ENCODE measurements at places on chromosomes 1 and 21.
A peak's percentile ranks its signal among the peaks of the same experiment; 100 is the strongest.

DNA sequence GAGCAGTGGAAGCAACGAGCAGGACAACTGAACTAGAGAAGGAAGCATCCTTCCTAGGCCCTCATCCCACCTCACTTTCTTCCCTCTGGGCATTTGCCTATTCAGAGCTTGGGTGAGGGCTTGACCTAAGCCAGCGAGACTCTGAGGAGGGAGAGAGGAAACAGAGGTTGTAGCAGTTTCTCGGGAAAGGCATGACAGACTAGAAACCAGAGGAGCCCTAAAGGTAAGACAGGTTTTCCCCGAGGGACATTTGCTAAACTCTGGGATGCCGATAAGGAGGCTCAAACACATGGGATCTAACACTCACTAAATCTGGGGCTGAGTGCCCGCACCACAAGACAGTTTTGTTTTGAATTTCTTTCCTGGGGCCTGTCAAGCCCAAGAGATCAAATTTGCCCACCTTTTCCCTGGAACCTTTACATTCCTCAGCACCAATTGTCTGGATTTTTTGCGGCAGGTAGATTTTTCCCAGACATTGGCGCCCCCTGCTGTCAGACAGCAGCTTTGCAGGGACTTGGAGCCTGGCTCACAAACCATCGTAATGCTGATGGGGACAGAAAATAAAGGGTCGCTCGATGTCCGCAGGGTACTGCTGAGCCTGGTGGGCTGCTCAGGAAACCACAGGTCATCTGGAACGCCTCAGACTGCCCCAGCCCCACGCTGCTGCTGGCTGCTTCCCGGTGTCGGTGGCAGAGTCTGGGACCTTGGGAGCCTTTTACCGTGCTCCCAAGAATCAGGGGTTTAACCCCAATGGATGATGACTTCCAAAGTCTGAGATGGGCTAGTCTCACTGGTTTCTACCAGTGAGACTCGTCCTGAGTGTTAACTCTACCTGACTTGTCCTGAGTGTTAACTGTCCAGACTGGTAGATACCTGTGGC lies 23.4 kb upstream of the TSPAN2 start:
- no peak for DNase-seq

- DNase-seq = no peak
Observed at GRCh38 chr1:109877776-109878175, 32.9 kb upstream of the CSF1 start.

- DNase-seq = no peak
Observed at GRCh38 chr1:67957066-67957465, 93.4 kb downstream of the DIRAS3 start.

GRCh38 chr21:45888386-45889009 lies 93.1 kb upstream of the COL6A1 start:
- no peak for DNase-seq

- DNase-seq = no peak
Observed at GRCh38 chr1:232952514-232953499, 2.4 kb downstream of the NTPCR start.

DNA sequence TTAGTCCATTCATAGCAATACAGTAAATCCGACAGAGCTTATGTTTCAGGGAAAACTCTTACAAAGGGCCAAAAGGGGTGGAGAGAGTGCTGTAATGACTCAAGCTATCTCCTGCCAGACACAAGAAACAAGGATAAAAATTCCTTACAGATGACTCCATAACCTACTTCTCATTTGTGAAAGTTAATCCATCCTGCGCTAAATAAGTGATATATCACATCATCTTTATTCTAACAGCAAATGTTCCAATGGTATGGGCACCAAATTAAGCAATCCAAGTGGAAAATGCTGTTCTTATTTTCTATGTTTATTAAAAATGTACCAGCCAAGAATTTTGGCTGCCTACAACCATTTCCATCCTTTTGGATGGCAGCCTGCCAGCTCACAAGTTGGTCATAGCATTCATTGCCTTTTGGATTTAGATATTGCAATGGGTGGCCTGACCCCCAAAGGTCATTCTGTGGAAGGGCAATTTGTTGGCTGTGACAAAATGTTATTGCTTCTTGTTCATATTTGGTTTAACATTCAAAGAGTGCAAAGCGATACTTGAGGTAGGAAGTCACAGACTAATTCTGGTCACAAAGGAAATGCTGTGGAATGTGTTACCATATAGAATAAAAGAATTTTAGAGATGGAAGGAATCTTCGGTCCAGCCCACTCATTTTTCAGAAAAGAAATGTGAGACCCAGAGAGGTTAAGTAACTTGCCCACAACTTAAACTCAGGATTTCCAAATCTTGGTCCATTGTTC lies 2.8 kb upstream of the ENAH start:
- no peak for DNase-seq

GRCh38 chr1:101284622-101285218 lies 47.9 kb downstream of the S1PR1 start:
- no peak for DNase-seq

- DNase-seq = no peak
Observed at GRCh38 chr1:225537554-225538251, 109.9 kb upstream of the LBR start.

- DNase-seq = no peak
Observed at GRCh38 chr1:204147406-204148383, 4.1 kb downstream of the ETNK2 start.

DNA sequence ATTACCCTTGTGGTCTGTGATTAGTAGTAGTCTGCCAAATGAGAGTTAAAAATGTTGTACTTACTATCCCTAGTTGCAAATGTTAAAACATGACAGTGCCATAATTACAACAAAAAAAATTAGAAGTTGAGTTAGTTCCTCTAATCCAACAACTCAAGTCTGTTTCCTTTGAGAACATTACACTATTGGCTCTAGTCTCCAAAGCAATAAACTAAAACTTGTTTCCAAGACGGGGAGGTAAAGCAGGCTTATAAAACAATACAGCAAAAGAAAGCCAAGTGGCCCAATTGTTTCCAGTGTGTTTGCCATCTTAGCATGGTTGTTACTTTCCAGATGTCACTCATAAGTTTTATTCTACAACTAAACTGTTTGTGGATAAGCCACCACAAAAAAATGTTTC lies 11.6 kb downstream of the KYAT3 start:
- DNase-seq = no peak

DNA sequence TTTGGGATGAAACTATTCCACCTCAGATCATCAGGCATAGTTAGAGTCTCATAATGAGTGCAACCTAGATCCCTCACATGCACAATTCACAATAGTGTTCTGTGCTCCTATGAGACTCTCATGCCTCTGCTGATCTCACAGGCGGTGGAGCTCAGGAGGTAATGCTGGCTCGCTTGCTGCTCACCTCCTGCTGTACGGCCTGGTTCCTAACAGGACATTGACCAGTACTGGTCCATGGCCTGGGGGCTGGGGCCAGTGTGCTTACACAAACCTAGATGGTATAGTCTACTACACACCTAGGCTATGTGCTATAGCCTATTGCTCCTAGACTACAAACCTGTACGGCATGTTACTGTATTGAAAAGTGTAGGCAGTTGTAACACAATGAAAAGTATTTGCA lies 448.4 kb downstream of the RPS6KC1 start:
- DNase-seq = no peak

DNA sequence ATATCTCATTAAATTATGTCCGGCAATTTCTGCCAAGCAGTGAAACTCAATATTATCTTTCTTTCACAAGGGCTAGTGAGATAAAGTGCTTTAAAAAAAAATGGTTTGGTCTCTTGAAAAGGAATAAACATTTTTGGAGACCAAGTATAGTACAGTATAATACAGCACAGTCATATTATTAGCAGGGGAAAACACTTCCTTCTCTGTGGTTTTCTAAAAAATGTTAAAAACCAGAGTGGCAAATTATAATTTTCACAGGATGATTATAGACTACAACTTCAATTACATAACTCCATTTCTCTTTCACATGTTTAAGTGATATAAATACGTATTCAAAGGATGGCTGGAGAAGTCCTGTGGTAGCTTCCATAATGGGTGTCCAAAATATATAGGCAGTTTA lies 170.3 kb upstream of the DMRTA2 start:
- no peak for DNase-seq

GRCh38 chr1:151221616-151222015 lies 23.3 kb downstream of the PIP5K1A start:
- DNase-seq = no peak

DNA sequence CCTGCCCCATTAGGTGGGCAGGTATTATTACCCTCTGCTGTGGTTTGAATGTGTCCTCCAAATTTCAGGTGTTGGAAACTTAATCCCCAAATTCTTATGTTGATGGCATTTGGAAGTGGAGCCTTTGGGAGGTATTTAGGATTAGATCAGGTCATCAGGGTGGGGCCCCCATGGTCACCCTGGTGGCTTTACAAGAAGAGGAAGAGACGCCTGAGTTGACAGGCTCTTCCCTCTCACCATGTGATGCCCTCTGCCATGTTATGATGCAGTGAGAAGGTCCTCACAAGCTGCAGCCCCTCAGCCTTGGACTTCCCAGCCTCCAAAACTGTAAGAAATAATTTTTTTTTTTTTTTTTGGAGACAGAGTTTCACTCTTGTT lies 8.8 kb upstream of the THEMIS2 start:
- DNase-seq = no peak

DNA sequence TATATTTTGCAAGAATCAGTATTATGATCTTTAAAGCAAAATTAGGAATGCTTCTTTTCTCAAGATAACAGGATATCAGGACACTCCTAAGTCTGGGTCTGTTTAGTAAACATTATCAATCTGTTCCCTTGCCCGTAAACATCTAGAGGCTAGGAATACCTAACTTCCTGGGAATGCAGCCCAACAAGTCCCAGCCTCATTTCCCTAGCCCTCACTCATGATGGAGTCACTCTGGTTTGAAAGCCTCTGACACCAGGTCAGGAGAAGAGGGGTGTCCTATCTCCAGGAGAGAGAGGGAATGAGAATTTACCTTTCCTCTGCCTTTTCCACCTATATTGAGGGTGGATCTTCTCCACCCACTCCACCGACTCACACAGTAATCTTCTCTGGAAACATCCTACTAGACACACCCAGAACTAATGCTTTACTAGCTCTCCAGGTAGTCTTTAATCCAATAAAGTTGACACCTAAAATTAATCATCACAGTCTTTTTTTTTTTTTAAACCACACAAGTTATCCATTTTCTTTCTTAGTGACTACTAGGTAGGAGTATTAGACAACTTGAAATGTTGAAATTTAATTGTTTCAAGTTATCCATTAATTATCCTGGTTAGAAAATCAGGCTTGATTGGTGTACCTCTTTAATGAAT lies 659.3 kb downstream of the USP25 start:
- DNase-seq = no peak

DNA sequence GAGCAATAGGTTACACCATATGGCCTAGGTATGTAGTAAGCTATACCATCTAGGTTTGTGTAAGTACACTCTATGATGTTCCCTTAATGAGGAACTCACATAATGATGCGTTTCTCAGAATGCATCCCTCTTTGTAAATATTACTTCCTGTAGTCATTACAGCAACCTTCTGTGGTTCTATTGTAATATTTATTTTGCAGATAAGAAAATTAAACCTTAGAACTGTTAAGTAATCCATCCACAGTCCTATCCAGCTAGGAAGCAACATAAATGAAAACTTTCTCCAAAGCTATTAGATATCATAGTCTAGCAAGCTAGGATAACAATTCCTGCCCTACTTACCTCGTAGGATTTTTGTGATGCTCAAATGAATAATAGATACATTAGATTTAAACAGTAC lies 88.7 kb downstream of the WLS start:
- no peak for DNase-seq

- DNase-seq = no peak
Observed at GRCh38 chr1:189803364-189803763, 674.3 kb downstream of the BRINP3 start.

GRCh38 chr1:163673759-163674151 lies 352.0 kb downstream of the NUF2 start:
- DNase-seq = no peak

- DNase-seq = no peak
Observed at GRCh38 chr1:182340233-182341058, 51.1 kb downstream of the GLUL start.

GRCh38 chr1:38083541-38083940 lies 36.9 kb upstream of the POU3F1 start:
- peak; percentile 67 for DNase-seq

GRCh38 chr1:248857201-248857600 lies 1.7 kb downstream of the ZNF692 start:
- DNase-seq = no peak

- no peak for DNase-seq
Observed at GRCh38 chr1:161176468-161177111, 717 bp downstream of the B4GALT3 start.

- no peak for DNase-seq
Observed at GRCh38 chr1:1203561-1204424, 2.6 kb downstream of the TNFRSF18 start.

DNA sequence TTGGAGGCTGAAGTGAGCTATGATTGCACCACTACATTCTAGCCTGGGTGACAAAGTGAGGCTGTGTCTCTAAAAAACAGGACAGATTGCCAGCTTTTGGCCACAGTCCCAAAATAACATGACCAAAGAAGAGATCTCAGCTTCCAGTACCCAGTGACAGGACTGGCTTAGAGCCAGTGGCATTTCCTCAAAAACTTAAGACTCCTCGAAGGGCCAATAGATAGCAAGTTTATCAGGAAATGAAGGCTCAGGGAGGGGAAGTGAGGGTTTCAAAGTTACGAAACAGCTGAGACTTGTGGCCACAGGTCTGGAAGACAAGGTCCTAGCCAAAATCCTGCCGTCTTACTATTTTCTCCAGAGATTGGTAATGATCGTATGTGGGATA lies 6.3 kb upstream of the TMEM39B start:
- no peak for DNase-seq

- no peak for DNase-seq
Observed at GRCh38 chr1:28296401-28297261, 32.2 kb upstream of the MED18 start.

GRCh38 chr1:60874718-60875117 lies 207.6 kb upstream of the NFIA start:
- no peak for DNase-seq

All from NCI-H1417 treated with DMSO at 0.1 percent for 48 hours (cell line).